ENCODE measurements at places on chromosomes 6 and 20.

DNA sequence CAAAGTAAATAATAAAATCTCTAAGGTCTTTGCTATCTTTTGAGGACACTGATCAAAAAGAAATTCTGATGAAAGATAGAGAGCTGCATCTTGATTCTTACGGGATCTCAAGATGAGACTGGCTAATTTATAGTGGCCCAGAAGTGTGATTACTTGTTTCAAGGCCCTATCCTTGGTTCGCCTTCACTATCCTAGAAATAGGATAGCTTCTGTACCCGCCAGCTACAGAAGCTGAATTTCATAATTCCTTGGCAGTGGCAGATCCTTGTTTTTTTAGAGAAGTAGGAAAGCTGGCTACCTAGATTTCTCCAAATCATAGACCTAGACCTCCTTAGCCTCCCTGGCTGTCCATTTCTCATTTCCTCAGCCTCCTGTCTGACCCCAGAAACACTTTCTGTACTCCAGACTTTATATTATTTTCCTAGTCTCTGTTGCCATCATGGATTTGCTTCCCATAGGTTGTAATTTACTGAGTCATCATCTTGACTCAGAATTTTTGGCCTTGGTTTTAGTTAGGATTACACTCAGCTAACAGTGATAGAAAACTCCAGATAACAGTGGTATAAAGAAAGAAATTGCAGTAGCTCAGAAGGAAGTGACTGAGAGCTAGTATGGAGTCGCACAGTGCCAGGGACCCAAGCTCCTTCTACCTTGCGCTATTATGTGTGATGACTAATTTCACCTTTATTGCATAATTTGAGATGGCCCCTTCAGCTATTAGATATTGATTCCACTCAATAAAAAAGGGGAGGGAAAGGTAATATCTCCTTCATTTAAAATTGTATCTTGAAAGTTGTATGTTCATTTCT lies 27.7 kb downstream of the PHF3 start:
- H3K4me1 ChIP-seq, result 0 out of 2 replicates have a peak, but pooled peaks cover 1% of the 10 kb centered on the region
- H3K27me3 ChIP-seq, result no peaks in the 10 kb centered on the region
- H3K4me3 ChIP-seq, result no peak overlapping the region
- DNase-seq, result no peak
- no peak overlapping the region for H3K27ac ChIP-seq

- no peak overlapping the region for H3K4me3 ChIP-seq
- no peaks in the 10 kb centered on the region for H3K4me1 ChIP-seq
- no peaks in the 10 kb centered on the region for H3K27me3 ChIP-seq
- no peak overlapping the region for H3K27ac ChIP-seq
Measured at GRCh38 chr20:50274570-50275430, 84.2 kb downstream of the CEBPB start.

DNA sequence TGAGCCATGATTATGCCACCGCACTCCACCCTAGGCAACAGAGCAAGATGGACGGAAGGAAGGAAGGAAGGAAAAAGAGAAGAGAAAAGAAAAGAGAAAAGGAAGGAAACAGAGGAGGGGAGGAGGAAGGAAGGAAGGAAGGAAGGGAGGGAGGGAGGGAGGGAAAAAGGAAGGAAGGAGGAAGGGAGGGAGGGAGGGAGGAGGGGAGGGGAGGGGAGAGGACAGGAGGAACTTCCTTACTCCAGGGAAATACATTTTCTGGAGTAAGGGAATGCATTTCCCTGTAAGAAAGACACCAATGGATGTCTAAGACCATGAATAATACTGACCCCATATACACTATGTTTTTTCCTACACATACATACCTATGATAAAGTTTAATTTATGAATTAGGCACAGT lies 93.2 kb upstream of the NFATC2 start:
- no peak for DNase-seq
- H3K27ac ChIP-seq, result no peak overlapping the region
- H3K4me1 ChIP-seq, result no peaks in the 10 kb centered on the region
- no peaks in the 10 kb centered on the region for H3K36me3 ChIP-seq
- H3K27me3 ChIP-seq, result no peaks in the 10 kb centered on the region

GRCh38 chr20:56439771-56440291 lies 27.8 kb downstream of the CASS4 start:
- no peak overlapping the region for H3K4me3 ChIP-seq
- no peak overlapping the region for H3K27ac ChIP-seq
- no peaks in the 10 kb centered on the region for H3K27me3 ChIP-seq

- no peak overlapping the region for H3K27ac ChIP-seq
- H3K4me3 ChIP-seq, result no peak overlapping the region
- no peaks in the 10 kb centered on the region for H3K36me3 ChIP-seq
- H3K27me3 ChIP-seq, result no peaks in the 10 kb centered on the region
Measured at GRCh38 chr6:138001750-138002349, 105.4 kb downstream of the PERP start.

DNA sequence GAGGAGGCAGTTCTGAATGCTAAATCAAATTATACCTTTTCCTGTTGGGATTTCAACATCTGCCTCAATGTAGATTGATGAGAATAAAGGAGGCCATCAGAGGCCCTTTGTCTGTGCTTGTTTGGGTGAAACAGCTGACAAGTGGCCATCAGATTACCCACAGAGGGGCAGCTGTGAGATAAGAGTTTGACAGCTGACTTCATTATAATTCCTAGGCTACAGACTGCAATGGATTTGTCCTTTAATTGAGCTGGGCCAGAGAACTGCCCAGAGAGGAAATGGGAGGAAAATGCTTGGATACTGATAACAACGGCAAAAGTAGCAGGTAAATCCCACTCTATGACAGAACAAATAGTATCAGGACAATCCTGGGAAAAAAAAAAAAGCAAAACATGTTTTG lies 649.4 kb downstream of the HDGFL1 start:
- no peaks in the 10 kb centered on the region for H3K27me3 ChIP-seq
- peak; percentile 13 for DNase-seq
- H3K4me1 ChIP-seq, result no peaks in the 10 kb centered on the region
- H3K36me3 ChIP-seq, result no peaks in the 10 kb centered on the region
- no peak overlapping the region for H3K27ac ChIP-seq

GRCh38 chr20:49724408-49725223 lies 10.9 kb upstream of the B4GALT5 start:
- no peak overlapping the region for H3K27ac ChIP-seq
- H3K4me1 ChIP-seq, result no peaks in the 10 kb centered on the region
- H3K4me3 ChIP-seq, result no peak overlapping the region

DNA sequence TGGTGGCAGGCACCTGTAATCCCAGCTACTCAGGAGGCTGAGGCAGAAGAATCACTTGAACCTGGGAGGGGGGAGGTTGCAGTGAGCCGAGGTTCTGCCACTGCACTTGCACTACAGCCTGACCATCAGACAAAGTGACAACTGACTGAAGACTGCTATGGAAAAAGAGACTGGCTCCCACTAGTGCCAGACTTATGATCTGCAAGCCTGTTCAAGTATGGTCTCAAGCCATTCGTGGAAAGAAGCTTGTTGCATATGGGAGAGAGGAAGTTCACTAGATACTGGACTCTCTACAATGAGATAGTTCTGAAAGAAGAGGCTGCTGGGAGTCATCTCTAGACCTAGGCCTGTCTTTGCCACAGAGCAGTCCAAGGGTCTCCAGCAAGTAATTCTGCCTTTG lies 26.7 kb downstream of the MDN1 start:
- no peak overlapping the region for H3K4me3 ChIP-seq
- no peaks in the 10 kb centered on the region for H3K4me1 ChIP-seq
- no peak overlapping the region for H3K27ac ChIP-seq
- H3K36me3 ChIP-seq, result peaks cover 20% of the 10 kb centered on the region
- no peaks in the 10 kb centered on the region for H3K27me3 ChIP-seq

DNA sequence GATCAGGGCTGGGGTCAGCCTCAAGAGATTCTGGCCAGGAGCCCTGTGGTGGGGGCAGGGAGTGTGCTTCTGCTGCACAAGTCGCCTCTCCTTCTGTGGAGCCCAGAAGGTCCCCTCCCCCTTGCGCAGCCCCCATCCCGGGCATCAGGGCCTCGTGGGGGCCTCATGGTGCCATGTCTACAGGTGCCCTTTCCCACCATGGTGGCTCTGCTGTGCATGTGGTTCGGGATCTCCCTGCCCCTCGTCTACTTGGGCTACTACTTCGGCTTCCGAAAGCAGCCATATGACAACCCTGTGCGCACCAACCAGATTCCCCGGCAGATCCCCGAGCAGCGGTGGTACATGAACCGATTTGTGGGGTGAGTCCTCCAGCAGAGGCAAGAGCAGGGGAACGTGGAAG lies 48.1 kb downstream of the TM9SF4 start:
- H3K4me3 ChIP-seq, result no peak overlapping the region
- no peaks in the 10 kb centered on the region for H3K4me1 ChIP-seq
- H3K36me3 ChIP-seq, result peaks cover 22% of the 10 kb centered on the region

- no peaks in the 10 kb centered on the region for H3K27me3 ChIP-seq
- H3K27ac ChIP-seq, result no peak overlapping the region
- DNase-seq, result no peak
- H3K4me1 ChIP-seq, result peaks cover 3% of the 10 kb centered on the region
Measured at GRCh38 chr20:3778976-3779375, 2.3 kb downstream of the SPEF1 start.

GRCh38 chr6:170296423-170296745 lies 5.5 kb upstream of the DLL1 start:
- peaks cover 14% of the 10 kb centered on the region for H3K4me1 ChIP-seq
- H3K27me3 ChIP-seq, result peaks cover 37% of the 10 kb centered on the region
- H3K27ac ChIP-seq, result no peak overlapping the region
- H3K36me3 ChIP-seq, result no peaks in the 10 kb centered on the region

DNA sequence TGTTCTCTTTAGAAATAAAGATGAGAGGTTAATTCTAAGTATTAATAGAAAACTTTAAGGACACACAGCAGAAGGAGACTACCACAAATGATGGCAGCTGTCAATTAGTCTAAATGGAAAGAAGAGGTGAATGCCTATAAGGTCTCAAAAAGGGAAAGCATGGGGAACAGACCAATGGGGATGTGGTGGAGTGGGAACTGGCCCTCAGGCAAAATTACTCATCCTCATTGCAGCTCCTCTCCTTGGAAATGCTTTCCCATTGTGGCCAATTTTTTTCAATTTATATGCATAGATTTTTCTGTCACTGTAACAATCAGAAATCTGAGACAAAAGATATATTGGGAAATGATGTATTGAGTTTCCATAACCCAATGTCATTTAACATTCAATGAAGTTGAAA lies 222.9 kb upstream of the DEFB112 start:
- DNase-seq, result no peak
- no peak overlapping the region for H3K27ac ChIP-seq
- H3K27me3 ChIP-seq, result no peaks in the 10 kb centered on the region
- H3K4me1 ChIP-seq, result no peaks in the 10 kb centered on the region
- H3K36me3 ChIP-seq, result no peaks in the 10 kb centered on the region

DNA sequence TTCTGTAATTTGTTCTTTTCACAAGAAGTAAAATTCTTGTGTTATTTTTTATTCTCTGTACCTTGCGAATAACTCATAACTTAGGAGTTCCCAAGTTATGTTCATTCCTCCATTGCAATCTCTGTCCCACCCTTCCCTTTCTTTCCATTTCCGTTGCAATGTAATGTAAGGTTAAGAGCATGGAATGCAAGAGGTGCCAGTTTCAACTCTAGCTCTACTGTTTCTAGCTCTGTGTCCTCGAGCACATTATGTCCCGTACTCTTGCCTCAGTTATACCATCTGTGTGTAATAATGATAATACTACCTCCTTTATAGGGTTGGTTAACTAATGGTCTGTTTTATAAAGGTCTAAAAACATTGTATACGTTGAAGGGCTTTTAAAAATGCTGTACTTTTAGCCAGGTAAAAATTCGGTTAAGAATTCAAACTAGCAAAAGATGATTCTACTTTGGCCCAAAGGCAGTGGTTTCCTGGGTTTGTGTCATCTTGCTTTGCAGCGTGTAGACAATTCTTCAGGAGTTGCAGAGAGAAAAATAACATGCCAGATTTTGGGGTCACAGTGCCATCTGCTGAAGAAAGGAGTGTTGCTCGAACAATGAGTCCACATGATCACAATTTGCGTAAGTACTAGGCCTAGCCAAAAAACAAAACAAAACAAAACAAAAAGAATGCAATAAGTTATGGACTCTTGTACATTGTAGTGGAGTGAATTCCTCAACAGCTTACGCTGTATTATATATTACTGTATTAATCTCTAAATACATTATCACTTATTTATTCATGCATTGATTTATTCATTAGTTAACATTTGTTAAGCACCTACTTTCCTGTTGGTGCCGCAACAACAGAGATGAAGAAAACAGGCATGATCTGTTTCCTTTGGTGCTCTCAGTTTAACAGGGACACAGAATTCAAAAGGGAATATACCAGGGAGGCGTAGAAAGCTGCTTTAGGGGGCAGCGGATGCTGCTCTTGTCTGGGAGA lies 10.0 kb upstream of the PFDN4 start:
- no peaks in the 10 kb centered on the region for H3K36me3 ChIP-seq
- H3K4me1 ChIP-seq, result no peaks in the 10 kb centered on the region
- H3K4me3 ChIP-seq, result no peak overlapping the region
- no peaks in the 10 kb centered on the region for H3K27me3 ChIP-seq

DNA sequence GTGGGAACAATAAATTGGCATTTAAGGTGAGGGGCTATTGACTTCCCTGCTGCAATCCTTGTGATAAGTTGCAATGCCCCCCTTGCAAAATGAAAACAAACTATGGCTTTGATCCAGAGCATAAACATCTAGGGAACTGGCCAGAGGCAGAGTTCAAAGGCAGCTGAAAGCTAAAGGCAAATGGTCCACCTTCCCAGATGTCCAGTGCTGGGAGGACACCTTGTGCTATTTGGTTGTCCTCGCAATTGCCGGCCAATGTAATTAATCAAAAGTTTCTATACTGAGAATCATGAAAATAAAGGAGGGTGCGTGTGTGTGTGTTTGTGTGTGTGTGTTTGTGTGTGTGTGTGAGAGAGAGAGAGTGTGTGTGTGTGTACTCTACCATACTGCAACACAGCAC lies 337.4 kb downstream of the CBLN4 start:
- no peak overlapping the region for H3K4me3 ChIP-seq
- no peaks in the 10 kb centered on the region for H3K36me3 ChIP-seq
- no peaks in the 10 kb centered on the region for H3K27me3 ChIP-seq
- no peaks in the 10 kb centered on the region for H3K4me1 ChIP-seq

GRCh38 chr6:7901780-7902179 lies 8.8 kb downstream of the TXNDC5 start:
- no peaks in the 10 kb centered on the region for H3K4me1 ChIP-seq
- H3K27me3 ChIP-seq, result no peaks in the 10 kb centered on the region

DNA sequence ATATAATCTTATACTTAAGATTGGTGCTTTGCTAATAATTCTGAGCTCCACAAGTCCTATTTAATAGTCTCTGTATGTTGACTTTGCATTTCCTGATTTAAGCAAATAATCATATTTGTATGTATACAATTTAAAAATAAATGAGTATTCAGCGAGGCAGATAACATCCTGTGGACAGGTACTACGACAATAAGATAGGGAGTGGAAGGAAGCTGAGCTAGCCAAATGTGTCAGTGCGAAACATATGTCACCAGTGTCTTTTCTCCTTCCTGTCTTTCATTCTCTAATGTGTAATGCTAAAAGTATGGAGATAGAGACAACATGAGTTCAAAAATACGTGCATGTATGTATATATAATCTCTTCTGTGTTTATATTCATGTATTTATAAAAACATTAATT lies 359.6 kb upstream of the KCNQ5 start:
- no peak for DNase-seq
- H3K27me3 ChIP-seq, result no peaks in the 10 kb centered on the region
- no peak overlapping the region for H3K4me3 ChIP-seq
- H3K27ac ChIP-seq, result no peak overlapping the region
- no peaks in the 10 kb centered on the region for H3K36me3 ChIP-seq

Measured in iPS DF 6.9 (cell line).